HAP-1 (cell line): ENCODE measurements at places on chromosomes 16 and 17.
A peak's percentile ranks its signal among the peaks of the same experiment; 100 is the strongest.

DNA sequence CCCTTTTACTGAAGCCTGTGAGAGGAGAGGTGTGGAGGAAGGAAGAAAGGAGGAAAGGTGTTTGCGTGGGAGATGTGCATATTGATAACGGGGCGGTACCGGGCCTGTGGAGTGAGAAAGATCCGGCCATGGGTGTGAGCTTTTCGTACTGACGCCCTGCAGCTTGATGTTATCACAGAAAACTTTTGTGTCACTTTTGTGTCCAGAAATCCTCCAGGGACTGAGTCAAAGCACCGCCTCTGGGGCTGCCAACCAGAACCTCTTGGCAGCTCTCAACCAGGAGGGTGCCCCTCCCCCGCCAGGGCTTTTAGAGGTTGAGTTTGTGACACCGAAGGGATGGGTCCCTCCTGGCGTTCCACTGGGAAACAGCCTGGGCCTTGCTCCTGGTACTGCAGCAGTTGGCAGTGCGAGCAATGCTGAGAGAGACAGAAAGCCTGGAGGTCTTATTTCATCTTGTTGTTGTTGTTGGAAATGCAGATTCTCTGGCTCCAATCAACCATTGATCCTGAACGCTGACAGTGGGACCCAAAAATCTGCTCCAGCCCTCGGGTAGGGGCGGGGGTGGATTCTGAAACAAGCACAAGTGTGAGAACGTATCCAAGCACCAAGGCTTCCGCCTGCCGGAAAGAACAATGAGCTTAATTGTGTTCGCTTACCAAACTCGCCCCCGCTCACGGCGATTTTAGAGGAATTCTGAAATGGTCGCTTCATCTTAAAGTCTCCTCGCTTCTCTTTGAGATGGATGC, 65.0 kb downstream of the CRISPLD2 start:
- no peak for DNase-seq

DNA sequence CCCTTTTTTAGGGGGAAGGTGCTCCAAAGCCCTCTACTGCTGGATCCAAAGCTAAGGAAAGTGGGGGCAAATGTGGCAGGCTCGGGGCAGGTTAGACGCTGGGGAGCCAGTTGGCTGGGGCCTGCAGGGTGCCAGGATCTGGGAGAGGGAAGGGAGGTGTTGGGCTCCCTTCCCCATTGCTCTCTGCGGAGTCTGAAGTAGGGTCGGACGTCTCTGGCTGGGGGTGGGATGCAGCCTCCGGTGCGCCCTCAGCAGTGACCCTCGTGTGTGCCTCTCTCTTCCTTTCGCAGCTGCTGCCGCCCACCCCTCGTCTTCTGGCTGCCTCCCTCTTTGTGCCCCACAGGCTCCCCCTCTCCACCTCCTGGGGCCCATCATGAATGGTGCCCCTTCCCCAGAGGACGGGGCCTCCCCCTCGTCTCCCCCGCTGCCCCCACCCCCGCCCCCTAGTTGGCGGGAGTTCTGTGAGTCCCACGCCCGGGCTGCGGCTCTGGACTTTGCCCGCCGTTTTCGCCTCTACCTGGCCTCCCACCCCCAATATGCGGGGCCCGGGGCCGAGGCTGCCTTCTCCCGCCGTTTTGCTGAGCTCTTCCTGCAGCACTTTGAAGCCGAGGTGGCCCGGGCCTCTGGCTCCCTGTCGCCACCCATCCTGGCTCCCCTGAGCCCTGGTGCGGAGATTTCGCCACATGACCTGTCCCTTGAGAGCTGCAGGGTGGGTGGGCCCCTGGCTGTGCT, 2.2 kb downstream of the SH2B1 start:
- DNase-seq = no peak

- DNase-seq = no peak
Measured at GRCh38 chr17:19372439-19372838, 5.9 kb upstream of the MAPK7 start.

- no peak for DNase-seq
Measured at GRCh38 chr16:1666316-1666715, 11.8 kb upstream of the JPT2 start.

DNA sequence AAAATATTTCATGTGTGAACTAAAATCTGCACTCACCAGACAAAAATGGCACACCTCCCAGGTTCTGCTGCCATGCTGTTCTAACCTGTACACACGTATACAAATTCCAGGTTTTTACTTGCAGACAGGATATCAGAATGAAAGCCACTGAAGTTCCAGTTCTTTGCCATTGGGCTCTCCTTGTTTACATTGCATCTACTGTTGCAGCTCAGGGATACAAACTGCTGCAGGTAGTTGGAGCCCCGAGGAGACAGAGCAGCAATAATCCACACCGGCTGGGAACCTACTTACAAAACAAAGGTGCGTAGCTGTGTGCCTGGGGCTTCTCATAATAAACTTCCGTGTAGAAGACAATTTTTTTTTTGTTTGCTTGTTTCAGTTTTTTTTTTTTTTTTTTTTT, 59.6 kb downstream of the HAPSTR1 start:
- no peak for DNase-seq

DNA sequence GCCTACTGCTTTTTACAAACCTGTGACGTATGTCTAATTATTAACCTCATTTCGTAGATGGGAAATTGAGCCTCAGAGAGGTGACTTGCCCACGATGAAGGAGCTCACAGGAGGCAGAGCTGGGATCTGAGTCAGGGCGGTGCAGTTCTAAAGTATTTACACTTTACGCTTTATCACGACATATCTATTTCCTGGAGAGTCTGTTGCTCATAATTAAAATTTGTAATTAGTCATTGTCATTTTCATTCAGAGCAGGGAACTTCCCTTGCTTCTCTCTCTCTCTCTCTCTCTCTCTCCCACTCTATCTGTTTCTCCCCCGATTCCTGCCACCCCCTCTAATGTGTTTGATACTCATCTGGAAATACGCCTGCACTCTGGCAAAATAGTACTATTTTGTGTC, 5.9 kb downstream of the SLC5A11 start:
- DNase-seq = no peak

GRCh38 chr17:82839617-82840292, at the start of gene ZNF750:
Gene ZNF750 (minus strand): TSS chr17:82840022. CDS start chr17:82832454, 7,568 bp downstream.
- DNase-seq = no peak

GRCh38 chr16:47519996-47520679, 59.0 kb downstream of the PHKB start:
- no peak for DNase-seq

DNA sequence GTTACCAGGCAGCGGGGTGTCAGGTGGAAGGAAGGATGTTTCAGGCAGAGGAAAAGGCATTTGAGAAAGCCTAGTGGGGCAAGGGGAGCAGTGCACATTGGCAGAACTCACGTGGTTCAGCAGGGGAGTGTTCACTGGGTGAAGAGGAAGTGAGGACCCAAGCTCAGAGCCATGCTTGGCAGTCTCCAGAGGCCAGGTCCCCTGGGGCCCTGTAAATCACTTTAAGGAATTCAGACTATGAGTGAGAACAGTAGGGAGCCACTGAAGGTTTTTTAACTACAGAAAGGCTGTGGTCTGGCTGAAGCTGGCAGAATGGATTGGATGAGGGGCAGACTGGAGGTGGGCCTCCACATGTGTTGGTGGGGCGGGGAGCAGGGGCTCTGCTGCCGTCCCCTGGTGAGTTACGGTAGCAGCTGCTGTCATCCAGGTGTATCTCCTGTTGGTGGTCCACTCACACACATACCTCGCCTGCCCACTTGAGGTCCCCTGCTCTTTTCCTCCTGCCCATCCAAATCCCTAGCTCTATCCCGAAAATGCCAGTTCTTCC, 5.1 kb downstream of the CLEC16A start:
- DNase-seq = peak; percentile 26

DNA sequence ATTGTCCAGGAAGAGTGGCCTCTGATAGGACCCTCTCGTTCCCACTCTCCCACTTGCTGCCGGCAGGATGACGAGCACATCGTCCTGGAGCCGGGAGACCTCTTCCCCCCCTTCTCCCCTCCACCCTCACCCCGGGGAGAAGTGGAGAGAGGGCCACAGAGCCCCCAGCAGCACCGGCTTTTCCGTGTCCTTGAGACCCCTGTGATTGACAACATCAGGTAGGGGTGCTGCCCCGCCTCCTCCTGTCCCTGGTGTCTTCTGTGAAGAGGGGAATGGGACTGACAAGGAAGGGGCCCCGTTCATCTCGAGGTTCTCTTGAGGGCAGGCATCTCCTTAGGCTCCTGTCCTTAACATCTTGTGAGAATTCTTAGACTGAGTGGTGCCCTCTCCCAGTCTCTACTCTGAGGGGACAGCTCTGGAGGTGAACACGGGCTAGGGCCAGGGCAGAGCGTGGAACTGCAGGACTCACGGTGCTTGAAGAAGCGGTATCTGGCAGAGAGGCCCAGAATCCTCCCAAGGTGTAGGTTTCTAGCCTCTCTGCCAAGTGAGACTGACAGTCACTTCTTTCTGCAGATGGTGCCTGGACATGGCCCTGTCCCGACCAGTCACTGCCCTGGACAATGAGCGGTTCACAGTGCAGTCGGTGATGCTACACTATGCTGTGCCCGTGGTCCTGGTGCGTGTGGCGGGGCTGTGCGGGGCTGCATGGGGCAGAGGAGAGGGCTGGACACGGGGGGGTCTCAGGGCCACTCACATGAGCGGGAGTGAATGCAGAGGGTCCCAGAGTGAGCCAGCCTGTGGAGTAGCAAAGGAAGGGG, 26.4 kb downstream of the CASKIN2 start:
- DNase-seq = no peak

DNA sequence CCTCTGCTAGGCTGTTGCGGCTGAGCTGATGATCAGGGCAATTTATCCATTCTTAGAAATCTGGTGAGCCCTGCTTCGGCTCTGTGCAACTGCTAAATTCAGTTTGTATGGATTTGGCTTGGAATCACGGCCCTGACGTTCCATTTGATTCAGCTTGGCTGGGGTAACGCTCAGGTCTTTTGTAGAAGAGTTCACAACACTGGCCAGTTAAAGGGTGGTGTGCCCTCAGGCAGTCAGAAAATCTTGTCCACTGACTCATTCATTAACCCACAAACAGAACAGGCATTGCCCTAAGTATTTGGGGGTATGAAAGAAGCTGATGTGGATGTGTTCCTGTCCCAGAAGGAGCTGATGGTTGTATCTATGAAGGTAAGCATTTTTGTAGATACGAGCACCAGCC, 53.9 kb downstream of the GNAO1 start:
- no peak for DNase-seq

DNA sequence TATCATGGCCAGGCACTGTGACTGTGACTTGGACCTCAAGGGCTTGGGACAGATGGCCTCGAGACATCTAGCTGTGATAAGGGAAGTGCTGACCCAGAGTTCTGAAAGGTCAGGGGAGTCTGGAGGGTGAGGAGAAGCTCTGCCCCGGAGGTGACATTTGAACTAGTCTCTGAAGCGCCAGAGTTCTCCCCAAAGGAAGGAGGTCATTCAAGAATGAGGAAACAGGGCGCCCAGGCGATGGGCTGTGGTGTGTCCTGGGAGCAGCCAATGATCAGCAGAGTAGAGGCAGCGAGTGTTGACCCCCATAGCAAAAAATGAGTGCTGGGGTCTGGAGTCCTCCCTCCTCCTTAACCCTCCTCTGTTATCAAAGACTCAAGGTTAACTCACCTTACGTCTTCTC, 4.9 kb downstream of the STARD3 start:
- DNase-seq = no peak

DNA sequence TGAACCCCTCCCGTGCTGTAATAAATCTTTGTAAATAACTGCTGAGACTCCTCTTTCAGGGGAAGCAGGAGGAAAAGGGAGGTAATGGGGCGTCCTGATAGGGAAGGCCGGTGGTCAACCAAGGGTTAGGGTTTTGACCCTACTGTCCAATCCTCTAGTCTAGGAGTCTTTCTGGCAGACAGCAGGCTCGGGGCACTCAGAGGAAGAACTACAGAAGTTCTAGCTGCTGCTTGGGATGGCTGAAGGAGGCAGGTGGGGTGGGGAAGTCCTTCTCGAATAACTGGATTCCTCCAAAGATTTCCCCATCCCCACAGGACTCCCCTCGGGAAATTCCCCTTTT, 387 bp upstream of the STARD3 start:
- no peak for DNase-seq

GRCh38 chr16:30187971-30188561, 4.7 kb downstream of the CORO1A start:
- DNase-seq = no peak

DNA sequence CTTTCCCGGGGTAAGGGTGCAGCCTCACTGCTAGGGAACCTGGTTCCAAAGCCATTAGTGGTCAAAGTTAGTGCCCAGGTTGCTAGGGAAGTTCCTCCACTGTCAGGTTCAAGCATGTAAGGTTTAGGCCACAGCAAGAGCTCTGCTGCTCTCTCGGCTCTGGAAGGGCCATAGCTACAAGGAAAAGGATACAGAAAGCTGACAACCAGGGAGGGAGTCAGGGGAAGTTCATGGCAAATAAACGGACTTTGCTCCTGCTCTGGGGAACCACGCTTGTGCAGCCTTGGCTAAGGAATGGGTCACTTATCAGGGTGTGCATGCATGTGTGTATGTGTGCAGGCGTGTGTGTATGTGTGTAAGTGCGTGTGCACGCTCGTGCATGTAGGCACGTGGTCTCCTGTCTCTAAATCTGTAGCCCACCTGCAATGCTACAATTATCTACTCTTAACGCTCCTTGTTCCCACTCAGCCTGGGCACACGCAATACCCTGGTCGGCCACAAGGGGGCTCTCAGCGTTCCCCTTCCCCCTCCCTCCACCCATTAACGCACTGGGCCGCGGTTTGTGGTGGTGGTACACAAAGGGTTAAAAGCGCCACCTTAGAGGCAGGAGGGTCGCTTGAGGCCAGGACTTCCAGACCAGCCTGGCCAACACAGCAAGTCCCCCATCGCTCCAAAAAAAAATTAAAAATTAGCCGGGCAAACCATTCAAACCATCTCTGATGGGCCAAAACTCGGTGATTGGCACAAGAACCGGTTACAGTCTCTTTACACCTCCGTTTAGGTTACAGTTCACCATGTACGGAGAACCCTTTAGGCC, 48.4 kb upstream of the KDM8 start:
- DNase-seq = no peak

DNA sequence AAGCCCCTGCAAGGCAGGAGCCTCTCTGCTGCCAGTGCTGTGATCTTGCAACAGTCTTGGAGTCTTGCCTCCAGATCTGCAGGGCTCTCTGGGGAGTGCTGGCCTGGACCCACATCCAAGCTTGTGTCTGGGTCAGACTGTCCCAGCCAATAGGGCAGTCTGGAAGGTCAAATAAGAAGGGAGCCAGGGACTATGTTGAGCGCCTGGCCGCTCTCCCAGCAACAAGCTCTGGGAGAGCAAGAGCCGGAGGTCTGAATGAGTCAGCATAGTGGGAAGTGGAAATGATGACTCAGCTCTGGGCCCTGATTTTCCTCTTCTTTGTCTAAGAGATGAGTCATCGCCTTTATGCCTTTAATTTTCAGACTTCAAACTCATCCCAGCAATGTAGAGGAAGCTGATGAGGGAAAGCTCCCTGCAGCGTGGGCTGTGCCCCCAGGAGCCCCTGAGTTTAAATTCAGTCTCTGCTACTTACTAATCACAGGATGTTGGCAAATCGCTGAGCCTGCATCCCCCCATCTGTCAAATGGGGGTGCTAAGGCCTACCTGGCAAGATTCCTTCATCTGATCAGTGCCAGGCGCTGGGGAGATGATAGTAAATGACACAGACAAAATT, 43.6 kb upstream of the HAPSTR1 start:
- DNase-seq = peak; percentile 79

GRCh38 chr16:23673971-23674614, 4.6 kb upstream of the PLK1 start:
- DNase-seq = no peak

- DNase-seq = no peak
Measured at GRCh38 chr17:51799240-51799639, 359.3 kb downstream of the CA10 start.
